Glutamatergic neuron (in vitro differentiated cells): ENCODE measurements at places on chromosomes 13 and 19.

DNA sequence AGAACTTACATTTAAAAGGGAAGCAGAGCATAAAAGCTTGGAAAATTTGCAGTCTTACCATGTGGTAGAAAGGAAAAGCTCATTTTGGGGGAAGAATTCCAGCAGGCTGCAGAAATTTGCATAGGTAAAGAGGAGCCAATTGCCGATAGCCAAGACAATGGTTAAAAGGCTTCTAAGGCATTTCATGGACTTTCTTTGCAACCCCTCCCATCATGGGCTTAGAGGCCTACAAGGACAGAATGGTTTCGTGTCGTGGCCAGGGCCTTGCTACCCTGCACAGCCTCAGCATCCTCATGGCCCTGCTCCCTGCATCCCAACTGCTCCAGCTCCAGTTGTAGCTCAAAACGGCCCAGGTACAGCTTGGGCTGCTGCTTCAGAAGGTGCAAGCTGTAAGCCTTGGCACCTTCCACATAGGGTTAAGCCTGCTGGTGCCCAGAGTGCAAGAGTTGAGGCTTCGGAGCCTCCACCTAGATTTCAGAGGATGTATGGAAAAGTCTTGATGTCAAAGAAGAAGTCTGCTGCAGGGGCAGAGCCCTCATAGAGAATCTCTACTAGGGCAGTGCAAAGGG, 420.3 kb downstream of the PCDH17 start:
- no peak for DNase-seq

DNA sequence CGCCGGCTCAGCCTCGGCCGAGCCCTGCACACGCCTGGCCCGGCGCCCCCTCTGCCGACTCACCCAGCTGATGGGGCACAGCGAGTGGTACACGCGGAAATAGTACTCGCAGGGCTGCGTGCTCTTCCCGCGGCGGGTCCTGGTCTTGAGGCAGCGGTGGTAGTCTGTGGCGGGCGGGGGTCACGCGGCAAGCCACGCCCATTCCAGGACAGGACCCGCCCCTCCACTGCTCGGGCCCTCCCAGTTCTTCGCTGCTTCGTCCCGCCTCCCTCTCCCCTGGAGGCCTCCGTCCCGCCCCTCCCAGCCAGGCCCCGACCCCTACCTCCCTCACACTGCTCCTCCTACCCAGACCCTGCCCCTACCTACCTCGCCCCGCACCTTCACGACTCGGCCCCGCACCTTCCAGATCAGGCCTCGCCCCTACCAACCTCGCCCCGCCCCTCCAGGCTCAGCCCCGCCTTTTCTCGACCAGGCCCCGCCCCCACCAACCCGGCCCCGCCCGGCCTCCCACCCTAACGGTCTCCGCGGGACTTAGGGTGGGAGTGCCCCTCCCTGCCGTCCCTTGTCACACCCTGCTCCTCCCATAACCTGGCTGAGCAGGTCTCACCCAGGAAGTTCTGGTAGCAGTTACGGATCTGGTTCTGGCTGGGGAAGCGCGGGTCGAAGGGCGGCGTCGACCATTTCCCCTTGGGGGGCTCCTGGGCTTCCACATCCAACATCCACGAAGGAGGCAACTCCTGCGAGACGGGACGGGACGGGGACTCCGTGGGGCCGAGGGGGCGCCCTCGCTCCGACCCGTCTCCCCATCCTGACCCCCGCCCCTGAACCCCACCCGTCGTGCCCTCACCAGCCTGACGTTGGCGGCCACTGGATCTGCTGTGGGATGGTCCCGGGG, 469 bp downstream of the COX6B2 start:
- peak; percentile 84 for DNase-seq

DNA sequence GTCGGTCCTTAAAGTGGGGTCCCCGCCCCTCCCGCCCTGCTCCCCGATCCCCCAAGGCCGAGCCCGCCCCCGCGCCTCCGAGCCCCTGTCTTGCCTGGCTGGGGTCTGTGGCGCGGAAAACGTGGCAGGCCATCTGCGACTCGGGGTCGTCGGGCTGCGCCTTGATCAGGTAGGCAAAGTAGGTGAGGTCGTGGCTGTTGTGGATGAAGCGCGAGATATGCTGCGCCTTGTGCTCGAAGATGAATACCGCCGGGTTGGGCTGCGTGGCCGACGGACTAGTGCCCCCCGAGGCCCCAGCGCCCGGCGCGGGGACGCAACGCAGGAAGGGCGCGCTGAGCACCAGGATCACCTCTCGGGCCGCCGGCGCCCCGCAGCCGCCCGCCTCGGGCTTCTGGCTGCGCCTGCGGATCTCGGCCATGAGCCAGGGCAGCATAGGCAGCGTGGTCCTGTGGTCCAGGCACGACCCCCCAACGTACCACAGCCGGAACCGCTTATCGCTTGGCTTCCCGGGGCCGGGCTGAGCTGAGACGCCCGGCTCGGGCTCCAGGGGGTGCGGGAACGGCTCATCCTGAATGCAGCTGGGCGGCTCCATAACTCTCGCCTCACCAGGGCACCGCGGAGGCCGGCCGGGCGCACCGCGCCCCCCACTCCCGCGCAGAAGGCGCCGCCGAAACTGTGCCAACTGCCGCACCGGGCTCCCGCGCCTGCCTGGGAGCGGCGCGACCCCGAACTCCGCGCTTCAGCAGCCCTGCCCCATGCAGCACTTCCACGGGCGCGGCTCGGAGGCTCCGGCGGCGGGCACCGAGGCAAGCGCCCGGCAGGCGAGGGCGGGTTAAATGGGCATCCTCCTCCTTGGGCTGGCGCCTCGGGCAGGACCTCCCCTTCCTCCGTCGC, 546 bp downstream of the TBC1D4 start:
- peak; percentile 60 for DNase-seq

- no peak for DNase-seq
Measured at GRCh38 chr19:19526581-19527370, 1.9 kb upstream of the YJEFN3 start.

DNA sequence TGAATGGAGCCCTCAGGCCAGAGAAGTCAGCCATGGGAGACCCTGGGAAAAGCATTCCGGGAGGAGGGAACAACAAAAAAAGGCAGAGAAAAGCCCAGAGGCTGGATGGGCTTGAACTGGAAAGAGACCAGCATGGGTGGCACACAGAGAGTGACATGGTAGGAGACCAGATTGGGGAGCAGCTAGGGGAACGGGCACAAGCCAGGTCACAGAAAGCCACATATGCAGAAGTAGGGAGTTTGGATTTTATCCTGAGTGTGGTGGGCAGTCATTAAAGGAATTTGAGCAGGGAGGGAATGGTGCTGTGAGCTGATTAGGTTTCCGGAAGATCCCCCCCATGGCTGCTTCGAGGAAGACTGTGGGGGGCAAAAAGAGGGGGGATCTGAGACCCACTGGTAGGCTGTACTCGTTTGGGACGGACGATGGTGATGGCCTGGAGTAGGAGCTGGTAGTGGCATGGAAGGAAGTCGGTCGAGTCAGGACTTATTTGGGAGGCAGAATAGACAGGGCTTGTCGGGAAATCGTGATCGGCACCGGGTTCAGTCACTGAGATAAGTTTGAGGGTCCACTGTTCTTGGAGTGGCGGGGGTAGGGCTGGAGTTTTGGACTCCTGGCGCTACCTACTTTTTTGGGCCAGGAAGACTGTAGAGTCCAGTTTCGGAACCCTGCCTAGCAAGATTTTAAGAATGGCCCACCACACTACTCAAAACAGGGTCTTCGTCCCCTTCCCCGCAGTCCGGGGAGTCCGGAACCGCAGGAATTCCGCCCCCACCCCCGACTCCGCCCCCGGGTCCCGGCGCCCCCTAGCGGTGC, 949 bp downstream of the SERTAD1 start:
- DNase-seq, result no peak

- no peak for DNase-seq
Measured at GRCh38 chr13:112446347-112446861, 70.2 kb downstream of the SPACA7 start.

- no peak for DNase-seq
Measured at GRCh38 chr13:25978961-25979360, 72.9 kb downstream of the SHISA2 start.

- no peak for DNase-seq
Measured at GRCh38 chr13:21309542-21310172, 133.2 kb downstream of the MRPL57 start.

DNA sequence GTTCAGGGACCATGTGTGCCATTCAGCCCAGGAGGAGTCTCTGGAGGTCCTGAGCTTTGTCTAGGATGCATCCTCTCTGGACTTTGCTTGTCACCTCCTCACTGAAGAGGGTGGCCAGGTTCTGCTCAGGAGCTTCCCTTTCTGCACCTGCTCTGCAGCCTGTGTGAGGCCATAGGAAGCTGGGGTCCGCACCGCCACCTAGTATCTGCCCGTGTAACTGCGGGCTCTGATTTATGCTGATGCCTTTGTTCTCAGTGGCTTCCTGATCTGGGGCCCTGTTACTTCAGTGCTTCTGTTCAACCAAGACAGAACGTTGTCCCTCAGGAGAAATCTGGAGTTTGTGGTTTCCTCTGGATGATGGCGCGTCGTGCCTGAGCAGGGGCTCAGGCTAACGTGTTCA, 15.5 kb downstream of the ZNF610 start:
- DNase-seq, result peak; percentile 35

GRCh38 chr13:65710514-65710913, 1519.6 kb downstream of the PCDH9 start:
- DNase-seq, result no peak
